ENCODE measurements at places on chromosomes 1 and 21. TPM values are rescaled to one million over a fixed set of nuclear protein-coding genes. Genes with fewer than 3 reads are reported as not detected.

ZSWIM5 gene
- total RNA-seq: 0.16 TPM

IL22RA1 gene
- not detected for total RNA-seq

PLA2G5 gene
- total RNA-seq: 1.0 TPM

SLC44A5 gene
- 0.16 TPM for total RNA-seq

SLFNL1 gene
- 0.69 TPM for total RNA-seq

RGS1 gene
- not detected for total RNA-seq

KRTAP11-1 gene
- total RNA-seq: not detected

ZZZ3 gene
- 139 TPM for total RNA-seq

DIRAS3 gene
- total RNA-seq: 3.2 TPM

BGLAP gene
- not detected for total RNA-seq

FLG gene
- not detected for total RNA-seq

TMED5 gene
- 29.6 TPM for total RNA-seq

PAQR6 gene
- total RNA-seq: 0.50 TPM

TNFRSF18 gene
- 1.0 TPM for total RNA-seq

FCMR gene
- not detected for total RNA-seq

ANGPTL3 gene
- total RNA-seq: not detected

C1orf116 gene
- total RNA-seq: not detected

KLHDC7A gene
- not detected for total RNA-seq

TACSTD2 gene
- total RNA-seq: 33.0 TPM

NMNAT2 gene
- total RNA-seq: 0.32 TPM

SPRR5 gene
- not detected for total RNA-seq

GJA8 gene
- not detected for total RNA-seq

NCDN gene
- 13.5 TPM for total RNA-seq

DLGAP3 gene
- under 0.01 TPM for total RNA-seq

PLCH2 gene
- 0.06 TPM for total RNA-seq

CHIA gene
- not detected for total RNA-seq

SERINC2 gene
- total RNA-seq: 1.6 TPM

RNF207 gene
- 15.5 TPM for total RNA-seq

ODF2L gene
- total RNA-seq: 25.3 TPM

FAM163A gene
- not detected for total RNA-seq

TSPEAR gene
- total RNA-seq: 0.19 TPM

SSR2 gene
- 264 TPM for total RNA-seq

SPRR3 gene
- total RNA-seq: not detected

S100A12 gene
- total RNA-seq: not detected

RHBDL2 gene
- total RNA-seq: 0.63 TPM

GJA5 gene
- total RNA-seq: 0.32 TPM

NPHS2 gene
- total RNA-seq: not detected

PTPRC gene
- not detected for total RNA-seq

BMP8B gene
- total RNA-seq: under 0.01 TPM

SPRR2G gene
- total RNA-seq: not detected

DENND2C gene
- 0.49 TPM for total RNA-seq

KISS1 gene
- 2.1 TPM for total RNA-seq

CLCA4 gene
- not detected for total RNA-seq

GGPS1 gene
- 21.8 TPM for total RNA-seq

CR1 gene
- total RNA-seq: not detected
